ENCODE measurements at places on chromosomes 2 and 18.

GRCh38 chr2:239303711-239304532 lies 96.9 kb downstream of the HDAC4 start:
- no peak for DNase-seq

GRCh38 chr2:8343031-8343430 lies 338.8 kb upstream of the ID2 start:
- DNase-seq, result no peak

DNA sequence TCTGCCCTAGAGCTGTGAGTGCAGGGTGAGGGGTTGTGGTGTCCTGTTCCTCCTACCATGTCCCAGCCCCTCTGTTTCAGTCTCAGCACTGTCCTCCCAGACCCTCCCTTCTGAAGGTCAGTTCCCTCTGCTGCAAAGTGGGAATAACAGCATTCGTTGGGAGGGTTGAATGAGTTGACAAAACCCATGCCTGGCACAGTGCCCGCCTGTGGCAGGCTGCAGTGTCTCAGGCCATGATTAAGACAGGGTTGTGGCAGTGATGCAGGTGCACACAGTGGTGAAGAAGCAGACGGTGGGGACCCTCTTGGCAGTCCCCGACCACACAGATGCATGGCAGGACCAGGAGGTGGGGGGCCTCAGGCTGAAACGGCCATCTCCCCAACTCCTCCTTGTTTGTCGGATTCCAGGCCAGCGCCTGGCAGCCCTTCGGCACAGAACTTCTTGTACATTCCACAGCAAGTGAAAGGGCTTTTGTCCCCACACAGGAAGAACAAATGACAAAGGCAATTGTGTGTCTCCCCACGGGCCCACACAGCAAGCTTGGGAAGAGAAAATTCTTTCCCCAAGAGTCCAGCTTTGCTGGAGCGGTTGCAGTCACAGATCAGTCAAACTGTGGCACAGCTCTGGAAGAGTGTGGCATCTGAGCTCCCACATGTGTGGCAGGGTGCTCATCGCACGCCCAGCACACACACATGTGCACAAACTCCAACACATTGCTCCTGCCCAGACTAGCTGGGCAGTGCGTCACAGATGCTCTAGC lies 92.0 kb upstream of the MSH2 start:
- peak; percentile 41 for DNase-seq

- no peak for DNase-seq
Measured at GRCh38 chr2:170737821-170738220, 22.7 kb downstream of the SP5 start.

- no peak for DNase-seq
Measured at GRCh38 chr2:196961889-196962288, 35.4 kb upstream of the PGAP1 start.

DNA sequence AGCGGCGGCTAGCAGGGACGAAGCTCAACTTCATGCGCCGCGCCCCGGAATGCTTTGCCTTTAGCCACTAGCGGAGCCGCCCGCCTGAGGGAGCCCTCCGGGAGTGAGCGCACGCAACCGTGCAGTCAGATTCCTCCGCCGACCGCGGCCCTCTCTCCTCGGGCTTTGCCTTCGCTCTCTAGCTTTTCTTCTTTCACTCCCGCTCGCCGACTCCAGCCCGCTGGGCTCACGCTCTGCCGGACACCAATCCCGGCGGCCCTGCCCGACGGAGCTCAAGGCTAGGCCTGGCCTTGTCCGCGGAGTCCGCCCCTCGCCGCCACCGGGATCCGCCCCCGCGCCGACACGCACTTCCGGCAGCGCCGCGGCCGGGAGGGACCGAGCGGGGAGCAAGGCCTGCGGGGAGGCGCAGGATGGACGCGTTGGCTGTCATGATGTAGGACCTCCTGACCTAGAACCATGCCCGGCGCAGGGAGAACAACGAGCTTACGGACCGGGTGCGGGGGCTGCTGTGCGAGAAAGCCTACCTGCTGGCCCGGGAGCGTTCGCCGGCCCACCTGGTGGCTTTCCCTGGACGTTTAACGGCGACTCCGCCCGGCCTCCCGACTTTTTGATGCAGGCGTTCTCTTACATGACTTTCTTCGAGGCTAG lies 40.8 kb upstream of the AKAIN1 start:
- peak; percentile 30 for DNase-seq

- DNase-seq, result no peak
Measured at GRCh38 chr18:12373771-12374116, 3.3 kb downstream of the AFG3L2 start.

DNA sequence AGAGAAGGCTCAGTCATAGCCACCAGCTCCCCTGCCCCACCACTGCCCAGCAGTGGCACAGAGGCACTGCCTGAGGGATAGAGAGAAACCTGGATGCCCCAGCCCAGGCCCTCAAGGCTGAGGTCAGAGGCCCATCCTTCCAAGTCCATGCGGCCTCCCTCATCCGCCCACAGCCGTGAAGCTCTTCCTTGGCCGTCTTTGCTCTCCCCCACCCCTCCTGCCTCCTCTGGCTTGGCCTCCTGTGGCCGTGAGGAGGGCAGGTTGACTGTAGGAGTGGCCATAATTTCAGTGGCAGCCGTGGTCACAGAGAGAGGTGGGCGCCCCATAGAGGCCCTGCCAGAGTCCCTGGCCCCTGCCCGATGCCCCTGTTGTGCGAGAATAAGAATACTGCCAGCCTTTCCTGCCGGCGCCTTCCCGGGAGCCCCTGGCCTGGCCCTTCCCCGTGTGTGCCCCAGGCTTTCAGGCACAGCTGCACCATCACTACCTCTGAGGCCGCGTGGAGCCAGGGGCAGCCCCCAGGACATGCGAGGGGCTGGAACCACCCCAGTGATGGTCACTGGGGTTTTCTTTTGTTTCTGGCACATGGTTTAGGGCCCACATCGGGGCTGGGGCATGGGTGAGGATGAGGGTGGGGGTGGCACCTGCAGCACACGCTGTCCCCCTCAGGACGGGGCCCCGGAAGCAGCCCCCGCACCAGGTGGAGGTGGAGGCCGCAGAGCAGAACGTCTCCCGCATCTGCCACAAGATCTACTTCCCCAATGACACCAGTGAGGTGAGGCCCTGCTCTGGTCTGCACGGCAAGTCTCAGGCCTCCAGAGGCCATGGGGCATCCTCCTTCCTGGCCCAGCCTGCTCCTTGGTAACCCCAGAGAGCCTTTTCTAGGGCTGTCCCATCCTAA lies 13.1 kb upstream of the GPR17 start:
- no peak for DNase-seq

DNA sequence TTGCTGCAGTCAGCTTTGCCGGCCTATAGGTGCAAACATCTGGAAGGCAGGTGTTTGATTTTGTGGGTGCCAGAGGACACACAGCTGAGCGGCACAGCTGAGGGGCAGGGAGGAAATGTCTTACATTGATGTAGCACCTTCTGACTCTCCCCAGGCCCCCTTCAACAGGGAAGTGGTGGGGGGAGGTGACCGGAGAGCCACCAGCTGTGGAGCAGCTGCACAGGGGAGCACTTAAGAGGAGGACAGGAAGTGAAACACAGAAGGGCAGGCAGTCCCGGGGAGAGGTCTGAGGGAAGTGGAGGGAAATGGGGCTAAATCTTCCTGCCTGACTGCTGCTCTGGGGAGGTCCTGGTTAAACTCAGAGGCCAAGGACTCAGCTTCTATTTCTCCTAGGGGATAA lies 409.1 kb downstream of the TNS1 start:
- DNase-seq, result no peak

DNA sequence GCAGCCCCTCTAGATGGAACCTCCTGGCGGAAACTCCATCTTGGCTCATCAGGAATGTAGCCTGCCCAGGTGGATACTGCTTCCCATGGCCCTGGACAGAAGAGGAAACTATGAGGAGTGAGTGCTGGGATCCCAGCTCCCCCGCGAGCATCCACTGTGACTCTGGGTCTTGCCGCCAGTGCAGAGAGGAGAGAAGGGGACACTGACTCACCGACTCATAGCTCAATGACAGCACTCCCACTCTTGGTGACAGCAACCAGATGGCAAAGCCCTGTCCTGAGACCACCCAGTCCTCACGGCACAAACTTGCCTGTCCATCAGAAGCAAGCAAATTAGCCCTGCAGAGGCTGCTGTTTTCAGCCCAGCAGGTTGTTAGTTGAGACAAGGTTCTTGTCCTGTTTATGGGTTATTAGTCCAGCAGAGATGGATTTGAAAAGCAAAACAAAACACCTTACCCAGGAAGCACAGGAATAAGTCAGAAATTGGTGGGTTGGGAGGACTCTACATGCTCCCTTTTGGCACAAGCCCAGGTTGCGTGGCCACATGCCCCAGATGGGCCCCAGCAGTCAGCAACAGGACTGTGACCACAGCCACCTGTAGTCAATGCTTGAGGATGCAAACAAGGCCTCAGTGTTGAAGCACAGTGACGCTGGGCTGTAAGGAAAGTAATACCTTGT lies 111.5 kb upstream of the GLI2 start:
- no peak for DNase-seq

GRCh38 chr18:32696376-32696775 lies 76.4 kb downstream of the KLHL14 start:
- DNase-seq, result no peak

GRCh38 chr2:157158111-157158510 lies 99.4 kb upstream of the GALNT5 start:
- DNase-seq, result no peak

GRCh38 chr2:46259777-46260168 lies 37.4 kb upstream of the EPAS1 start:
- no peak for DNase-seq

GRCh38 chr2:216908300-216908699 lies 48.4 kb upstream of the TNP1 start:
- no peak for DNase-seq

DNA sequence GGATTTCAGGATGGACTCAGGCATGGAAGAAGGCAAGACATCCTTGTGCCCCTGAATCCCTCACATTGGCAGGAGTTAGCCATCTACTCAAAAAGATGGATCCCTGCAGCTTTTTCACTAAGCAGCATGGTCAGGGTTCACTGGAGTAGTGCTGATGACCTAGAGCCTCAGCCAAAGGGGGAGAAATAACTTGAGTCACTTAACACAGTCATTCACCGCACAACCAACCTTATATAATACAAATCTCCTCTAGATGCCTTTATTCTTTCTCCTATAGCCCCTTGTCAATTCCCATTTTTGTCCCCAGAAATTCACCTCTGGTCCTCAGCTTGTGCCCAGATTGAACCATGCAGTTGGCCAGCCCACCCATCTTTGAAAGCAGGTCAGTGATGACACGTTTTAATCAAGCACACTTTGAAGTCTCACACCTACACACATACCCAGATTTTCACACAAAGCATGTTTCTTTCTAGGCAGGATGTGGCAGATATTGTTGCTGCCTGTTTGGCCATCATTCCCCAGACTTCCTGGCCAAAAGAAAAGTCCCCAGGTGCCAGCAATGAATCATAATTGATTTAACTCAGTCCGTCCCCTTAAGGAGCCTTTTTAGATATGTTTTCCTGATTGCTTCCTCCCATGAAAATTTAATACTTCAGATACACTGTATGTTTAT lies 84.2 kb downstream of the LBH start:
- no peak for DNase-seq

DNA sequence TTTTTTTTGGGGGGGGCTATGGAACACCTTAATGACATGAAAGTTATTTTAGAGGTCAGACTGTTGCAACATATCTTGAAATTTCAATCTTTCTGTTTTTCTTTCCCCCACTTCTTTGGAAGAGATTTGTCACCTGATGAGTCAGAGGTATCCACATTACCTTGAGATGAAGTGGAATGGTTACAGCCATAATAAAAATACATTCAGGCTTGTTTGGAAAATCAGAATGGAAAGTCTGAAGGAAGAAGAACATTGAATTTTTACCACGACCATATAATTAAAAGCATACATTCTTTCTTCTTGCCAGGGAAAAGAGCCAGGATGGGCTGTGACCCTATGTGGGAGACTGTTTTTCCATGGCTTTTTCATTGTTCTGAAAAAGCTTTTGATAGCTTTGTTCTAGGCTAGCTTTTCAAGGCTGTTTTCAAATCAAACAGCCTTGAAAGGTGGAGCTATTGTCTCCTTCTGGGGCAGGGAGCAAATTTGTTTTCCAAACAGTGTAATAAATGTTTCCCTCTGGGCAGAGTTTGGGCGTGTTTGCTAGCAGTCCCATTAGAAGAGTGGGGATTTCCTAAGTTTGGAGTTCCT lies 2.3 kb upstream of the GTF3C3 start:
- no peak for DNase-seq

DNA sequence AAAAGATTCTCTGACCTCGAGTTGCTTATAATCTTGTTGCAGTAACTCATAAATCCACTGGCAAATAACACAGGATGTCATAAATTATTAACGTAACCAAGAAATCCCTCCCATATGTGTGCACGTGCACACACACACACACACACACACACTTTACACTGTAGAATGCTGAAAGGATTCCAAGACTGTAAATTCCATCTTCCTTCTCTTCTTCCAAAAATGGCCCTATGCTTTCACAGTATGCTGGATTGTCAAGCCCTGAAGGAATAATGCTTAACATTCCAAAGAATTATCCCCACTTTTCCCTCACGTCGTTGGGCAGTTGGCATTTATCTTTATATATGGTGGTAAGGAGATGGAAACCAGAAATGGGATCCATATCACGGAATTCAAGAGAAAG lies 117.5 kb upstream of the CRIM1 start:
- no peak for DNase-seq

DNA sequence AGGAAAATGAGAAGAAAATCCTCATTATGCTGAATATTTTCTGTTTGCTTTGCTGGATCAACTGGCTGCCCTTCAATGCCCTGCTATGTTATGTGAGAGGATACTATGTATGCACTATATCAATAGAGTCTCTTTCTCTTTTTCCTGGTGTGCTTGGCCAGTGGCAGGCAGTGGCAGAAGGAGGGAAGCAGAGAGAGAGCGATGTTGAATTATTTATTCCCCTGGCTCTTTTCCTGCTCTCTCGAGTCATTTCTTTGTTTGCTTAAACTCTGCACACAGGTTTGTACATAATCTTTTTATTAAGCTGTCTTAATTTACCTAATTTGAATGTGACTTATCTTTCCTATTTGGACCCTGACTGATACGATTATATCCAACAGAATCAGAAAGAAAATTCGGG lies 1727.3 kb downstream of the SUCLG1 start:
- DNase-seq, result no peak

DNA sequence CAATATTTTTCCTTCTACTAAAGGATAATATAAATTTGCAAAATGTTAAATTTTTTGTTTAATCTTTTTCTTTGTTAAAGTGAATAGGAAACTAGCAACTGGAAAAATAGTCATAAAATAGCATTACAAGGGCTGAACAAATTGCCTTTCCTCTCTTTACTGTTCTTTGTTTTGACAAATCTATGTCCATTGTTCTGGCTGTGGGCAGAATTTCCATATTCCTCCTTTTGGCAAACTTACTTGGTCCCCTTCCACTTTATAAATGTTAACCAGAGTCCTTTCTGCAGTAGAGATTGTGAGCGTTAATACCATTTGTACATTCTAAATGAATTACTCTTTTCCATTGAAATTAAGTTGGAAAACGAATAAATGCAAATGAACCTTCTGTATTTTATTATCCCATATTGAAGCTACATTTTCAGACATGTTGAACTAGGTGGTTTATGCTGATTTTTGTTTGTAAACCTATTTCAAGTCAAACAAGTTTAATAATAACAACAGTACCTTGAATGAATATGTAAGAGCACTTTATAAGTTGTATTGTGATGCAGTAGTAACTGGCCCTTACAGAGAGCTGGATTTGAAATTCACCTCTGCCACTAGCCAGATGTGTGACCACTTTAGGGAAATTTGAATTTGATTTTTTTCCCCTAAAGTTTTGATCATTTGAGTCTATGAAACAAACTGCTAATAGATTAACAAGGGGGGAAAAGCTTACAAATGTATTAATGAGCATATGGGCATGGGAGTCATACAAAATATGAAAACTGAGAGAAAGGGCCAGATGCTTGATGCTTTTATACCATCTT lies 3.3 kb downstream of the RNF125 start:
- DNase-seq, result no peak

Measured in anterior cingulate cortex (tissue), 58 donors.